Smooth muscle cell of bladder (primary cell): ENCODE measurements at places on chromosomes 11 and 22. TPM values are rescaled to one million over a fixed set of nuclear protein-coding genes. Genes with fewer than 3 reads are reported as not detected.

RPL3 gene
- 3,502 and 3,526 TPM in 2 replicates for total RNA-seq

LUZP2 gene
- total RNA-seq: 0.09 and 0.14 TPM in 2 replicates

CD82 gene
- 23.6 and 25.5 TPM in 2 replicates for total RNA-seq

OR4C45 gene
- total RNA-seq: not detected in 2 replicates

TIGD3 gene
- 0.14 and 0.18 TPM in 2 replicates for total RNA-seq
